ENCODE measurements at places on chromosomes 13 and 19. TPM values are rescaled to one million over a fixed set of nuclear protein-coding genes. Genes with fewer than 3 reads are reported as not detected.

DAND5 gene
- total RNA-seq = not detected

ZNF837 gene
- 2.6 TPM for total RNA-seq

DNA sequence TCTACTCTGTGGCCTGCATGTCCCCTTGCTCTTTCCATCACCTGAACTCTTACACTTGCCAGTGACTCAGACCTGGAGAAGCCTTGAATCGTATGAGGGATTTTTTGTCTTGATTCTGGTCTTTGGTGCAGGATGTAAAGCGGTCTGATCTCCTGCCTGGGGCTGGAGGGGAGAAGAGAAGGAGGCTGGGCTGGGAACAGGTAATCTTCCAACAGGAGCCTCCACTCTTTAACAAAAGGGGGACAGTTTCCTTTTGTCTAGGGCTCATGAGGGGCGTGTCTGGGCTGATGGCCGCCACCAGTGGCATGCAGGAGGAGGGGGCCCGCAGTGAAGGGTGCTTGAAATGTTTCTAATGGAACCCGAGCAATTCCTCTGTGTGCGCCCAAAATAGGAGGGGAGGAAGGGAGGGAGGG, 24.7 kb downstream of the NFIX start:
- DNase-seq = no peak

WDR87 gene
- total RNA-seq = not detected

DNA sequence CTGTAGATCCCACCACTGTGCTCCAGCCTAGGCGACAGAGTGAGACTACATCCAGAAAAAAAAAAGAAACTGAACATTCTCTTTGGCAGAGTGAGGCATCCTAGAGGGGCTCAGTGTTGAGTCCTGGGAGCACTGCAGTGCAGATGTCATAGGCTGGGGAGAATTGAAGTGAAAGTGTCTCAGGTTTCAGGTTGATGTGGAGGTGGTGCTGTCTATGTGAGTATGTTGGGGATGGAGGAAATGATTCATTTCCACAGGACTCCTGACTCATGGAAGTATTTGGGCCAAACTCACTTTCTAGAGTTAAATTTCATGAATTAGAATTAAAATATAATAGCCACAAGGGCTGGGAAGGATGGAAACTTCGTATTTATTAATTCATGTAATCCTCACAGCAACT, 134.4 kb upstream of the TSC22D1 start:
- peak; percentile 97 for DNase-seq

DNA sequence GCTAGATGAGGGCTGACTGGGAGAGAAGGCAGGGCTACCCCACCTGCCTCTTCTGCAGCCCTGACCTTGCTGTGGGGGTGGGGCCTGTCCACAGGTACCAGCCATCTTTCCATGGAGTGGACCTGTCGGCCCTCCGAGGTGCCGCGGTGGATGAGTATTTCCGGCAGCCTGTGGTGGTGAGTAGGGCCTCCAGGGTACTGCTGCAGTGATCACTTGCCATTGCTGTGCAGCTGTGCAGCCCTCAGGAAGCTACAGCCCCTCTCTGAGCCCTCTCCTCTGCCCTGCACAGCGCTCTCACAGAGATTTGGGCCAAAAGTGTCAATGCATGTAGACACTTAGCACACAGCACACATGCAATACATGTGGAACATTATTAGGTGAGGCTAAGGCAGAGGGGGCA, 11.8 kb downstream of the YIPF2 start:
- no peak for DNase-seq

ATXN8OS gene
- total RNA-seq = not detected

POLR1D gene
- total RNA-seq = 134 TPM

GRCh38 chr13:39444866-39445265, 158.1 kb downstream of the LHFPL6 start:
- DNase-seq = no peak

C19orf12 gene
- total RNA-seq = 9.7 TPM

LAIR2 gene
- total RNA-seq = not detected

- DNase-seq = peak; percentile 77
Observed at GRCh38 chr19:50300814-50301606, 28.2 kb downstream of the KCNC3 start.

GRCh38 chr19:3880471-3881271, at the start of gene ATCAY:
ATCAY (plus strand) TSS chr19:3880685; CDS start chr19:3885768, 5,083 bp downstream.
- DNase-seq = no peak

RFPL4AL1 gene
- total RNA-seq = not detected

GRCh38 chr13:63449550-63449949, 2033.9 kb upstream of the PCDH20 start:
- no peak for DNase-seq

- DNase-seq = no peak
Observed at GRCh38 chr13:108316413-108316812, 46.9 kb downstream of the TNFSF13B start.

- no peak for DNase-seq
Observed at GRCh38 chr19:32688311-32688710, 3.3 kb upstream of the NUDT19 start.

GRCh38 chr19:18796239-18796638, 5.1 kb upstream of the COMP start:
- DNase-seq = no peak

DNA sequence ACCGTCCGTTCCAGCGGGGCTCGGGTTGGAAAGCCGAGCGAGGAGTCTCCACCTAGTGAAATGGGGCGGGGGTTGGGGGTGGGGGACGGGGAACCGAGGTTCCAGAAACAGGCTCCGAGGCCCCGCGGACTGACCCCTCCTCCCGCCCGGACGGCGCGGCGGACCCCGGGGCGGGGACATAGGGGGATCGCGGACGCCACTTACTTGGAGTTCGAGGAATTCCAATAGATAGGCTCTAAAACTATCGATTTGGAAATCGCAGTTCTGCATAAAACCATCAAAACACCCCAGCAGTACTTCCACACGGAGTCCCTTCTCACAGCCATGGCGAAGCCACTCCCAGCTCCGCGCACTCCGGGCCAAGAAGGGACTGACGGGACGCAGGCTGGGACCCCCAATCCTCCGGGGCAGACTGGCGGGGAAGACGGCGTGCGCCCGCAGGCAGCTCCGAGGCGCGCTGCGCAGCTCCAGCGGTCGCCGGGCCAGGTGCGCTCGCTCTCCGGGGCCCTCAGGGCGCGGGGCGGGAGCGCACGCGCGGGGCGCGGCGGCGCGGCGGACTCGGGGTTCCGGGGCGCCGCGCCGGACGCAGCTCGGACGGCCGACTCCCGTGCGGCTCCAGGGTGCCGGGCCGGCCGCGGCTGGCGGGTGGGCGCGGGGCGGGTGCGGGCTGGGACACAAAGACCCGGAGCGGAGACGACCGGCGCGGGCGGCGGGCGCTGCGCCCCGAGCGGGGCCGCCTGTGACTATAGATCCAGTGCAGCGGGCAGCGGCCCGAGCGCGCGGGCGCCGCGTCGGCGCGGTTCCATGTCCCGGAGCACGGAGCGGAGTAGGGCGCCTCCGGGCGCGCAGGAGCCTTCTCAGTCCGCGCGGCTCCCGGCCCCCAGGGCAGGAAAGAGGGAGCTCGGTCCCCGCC, 567 bp downstream of the EFNB2 start:
- no peak for DNase-seq

DNA sequence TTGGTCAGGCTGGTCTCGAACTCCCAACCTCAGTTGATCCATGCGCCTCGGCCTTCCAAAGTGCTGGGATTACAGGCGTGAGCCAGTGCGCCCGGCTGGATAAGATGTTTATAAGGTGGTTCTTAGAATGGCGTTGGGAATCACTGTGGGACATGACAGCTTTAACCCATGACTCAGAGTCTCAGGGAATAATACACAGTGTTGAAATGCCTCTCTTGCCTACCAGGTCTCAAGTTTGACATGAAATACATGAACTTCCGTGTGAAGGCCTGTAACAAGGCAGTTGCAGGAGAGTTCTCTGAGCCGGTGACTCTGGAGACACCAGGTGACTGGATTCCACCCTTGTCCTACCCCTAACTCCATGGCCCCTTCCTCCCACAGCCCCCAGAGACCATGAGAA, 12.6 kb downstream of the FSD1 start:
- DNase-seq = no peak

GRCh38 chr19:35267818-35268535, 785 bp upstream of the USF2 start:
- peak; percentile 33 for DNase-seq

- DNase-seq = peak; percentile 89
Observed at GRCh38 chr19:48501494-48502349, 9.9 kb downstream of the LMTK3 start.

GRCh38 chr13:112857914-112858490, 111.0 kb upstream of the MCF2L start:
- no peak for DNase-seq

GRCh38 chr13:95707442-95708390, 30.8 kb downstream of the DNAJC3 start:
- DNase-seq = no peak

DNA sequence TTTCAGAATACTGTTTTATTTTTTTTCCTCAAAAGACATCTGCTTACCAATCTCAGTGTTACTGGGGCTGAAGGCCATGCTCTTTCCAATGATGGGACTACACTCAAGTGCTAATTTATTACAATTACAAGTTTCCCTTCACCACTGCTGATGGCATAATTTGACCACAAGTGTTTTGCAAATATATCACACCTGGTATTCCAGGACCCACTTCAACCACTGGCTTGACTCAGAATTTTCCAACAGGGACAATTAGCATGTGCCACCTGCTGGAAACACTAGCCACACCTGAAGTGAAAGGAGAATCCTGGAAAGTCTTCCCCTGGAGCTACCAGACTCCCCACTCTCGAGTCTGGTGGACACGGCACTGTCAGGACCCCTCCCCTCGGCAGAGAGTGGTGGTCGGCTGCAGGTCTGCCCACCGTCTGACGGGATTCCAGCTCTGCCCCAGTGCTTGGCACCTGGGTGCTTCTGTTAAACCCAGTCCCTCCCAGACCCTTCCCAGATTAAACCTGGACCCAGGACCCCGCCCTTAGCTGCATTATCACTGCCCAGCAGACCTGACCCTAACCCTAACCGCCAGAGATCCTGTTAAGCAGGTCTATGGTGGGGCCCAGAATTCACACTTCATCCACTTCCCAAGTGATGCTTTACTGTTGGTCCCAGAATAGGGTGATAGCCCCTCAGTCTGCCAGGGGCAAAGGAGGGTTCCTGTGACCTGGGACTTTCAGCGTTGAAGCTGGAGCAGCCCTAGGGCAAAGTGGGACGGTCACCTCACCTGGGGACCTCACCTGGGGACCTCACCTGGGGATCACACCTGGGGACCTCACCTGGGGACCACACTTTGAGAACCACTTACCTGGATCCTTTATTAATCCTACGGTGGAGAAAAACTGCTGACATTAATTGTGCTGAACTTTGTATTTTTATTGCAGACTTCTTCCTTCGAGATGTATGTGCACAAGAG, 17.6 kb upstream of the RASA3 start:
- DNase-seq = no peak

GRCh38 chr13:75271846-75272245, 210.1 kb downstream of the TBC1D4 start:
- DNase-seq = no peak

GRCh38 chr19:17481986-17482385, 11.7 kb downstream of the SLC27A1 start:
- no peak for DNase-seq

- DNase-seq = no peak
Observed at GRCh38 chr13:46181377-46181839, 569 bp downstream of the LCP1 start.

Measured in bronchial epithelial cell (primary cell).